Ascending aorta (tissue), 2 donors: ENCODE measurements at places on chromosomes 11 and 22. TPM values are rescaled to one million over a fixed set of nuclear protein-coding genes. Genes with fewer than 3 reads are reported as not detected.

- DNase-seq: peak; percentile 65
These were observed 94.0 kb upstream of the APOA1 start for GRCh38 chr11:116931206-116931953.

CD81 gene
- 801 TPM for total RNA-seq

DNA sequence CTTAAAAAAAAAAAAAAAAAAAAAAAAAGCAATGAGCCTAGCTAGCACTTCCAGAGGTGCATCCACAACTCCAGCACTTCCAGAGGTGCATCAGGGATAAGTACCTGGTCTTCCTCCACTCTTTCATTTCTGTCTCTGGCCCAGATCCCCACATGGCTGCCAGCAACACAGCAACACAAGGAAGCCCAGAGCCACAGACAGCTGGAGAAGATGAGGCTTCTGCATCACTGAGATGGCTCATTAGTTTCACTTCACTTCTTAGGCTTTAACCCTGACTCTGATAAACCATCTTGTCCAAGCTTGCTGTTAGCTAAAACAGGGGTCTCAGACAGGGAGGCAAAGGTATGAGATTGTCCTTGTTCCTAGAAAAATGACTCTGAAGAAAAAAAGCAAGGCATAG lies 35.6 kb downstream of the PC start:
- no peak for DNase-seq

- no peak for DNase-seq
These were observed 41.0 kb downstream of the KCNJ4 start for GRCh38 chr22:38414009-38414395.

OSBP2 gene
- total RNA-seq: 0.53 TPM

GRCh38 chr11:131246663-131247062 lies 123.8 kb upstream of the NTM start:
- DNase-seq: no peak

DNA sequence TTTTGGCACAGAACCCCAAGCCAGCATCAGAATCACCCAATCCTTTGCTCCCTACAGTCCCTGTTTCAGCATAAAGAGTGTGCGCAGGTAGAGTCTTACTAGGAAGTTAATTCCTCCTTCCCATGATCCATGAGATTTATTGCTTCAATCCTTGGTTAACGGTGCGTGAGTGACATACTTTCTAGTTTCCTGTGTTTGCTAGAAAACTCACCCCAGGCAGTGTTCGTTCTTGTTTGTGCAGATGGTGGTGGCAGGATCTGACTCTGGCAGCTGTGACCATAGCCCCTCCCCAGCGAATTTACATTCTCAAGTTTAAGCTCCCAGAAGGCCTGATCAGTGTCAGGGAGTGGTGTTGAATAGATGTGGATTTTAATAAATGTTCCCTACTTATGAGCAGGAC lies 106.7 kb upstream of the CCT8L2 start:
- no peak for DNase-seq

DNA sequence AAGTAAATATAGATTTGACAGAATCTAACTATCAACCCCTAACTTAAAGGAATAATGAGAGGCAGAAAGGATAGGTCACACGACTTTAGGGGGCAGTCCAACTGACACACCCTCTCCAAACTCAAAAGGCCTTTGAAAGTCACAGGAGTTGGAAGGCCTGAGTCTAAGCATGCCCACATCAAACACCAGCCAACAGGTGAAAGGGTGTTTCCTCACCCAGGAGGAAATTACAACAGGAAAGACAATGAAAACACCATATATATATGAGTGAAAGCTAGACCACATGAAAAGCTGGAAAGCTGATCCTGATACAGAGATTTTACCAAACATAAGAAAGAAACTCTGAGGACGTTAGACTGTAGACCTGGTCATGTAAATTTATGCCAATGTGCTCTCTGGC lies 10.5 kb upstream of the DEPDC7 start:
- DNase-seq: no peak

DNA sequence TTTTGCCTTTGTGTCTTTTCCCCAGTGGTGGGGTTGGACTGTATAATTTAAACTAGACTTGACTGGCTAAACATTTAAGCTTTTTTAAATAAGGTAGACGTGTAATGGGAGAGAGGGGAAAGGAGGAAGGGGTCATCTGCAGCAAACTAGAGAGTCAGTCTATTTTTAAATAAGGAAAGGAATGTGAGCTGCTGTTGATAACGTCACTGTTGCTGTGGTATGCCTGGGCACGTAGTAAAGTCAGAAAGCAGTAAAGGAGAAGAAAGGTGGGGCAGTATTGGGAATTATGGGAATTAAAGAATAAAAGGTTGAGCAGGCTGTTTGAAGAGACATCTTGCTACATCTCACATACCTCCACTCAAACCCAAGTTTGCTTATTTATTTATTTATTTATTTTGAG lies 80.4 kb upstream of the FSHB start:
- DNase-seq: no peak

DNA sequence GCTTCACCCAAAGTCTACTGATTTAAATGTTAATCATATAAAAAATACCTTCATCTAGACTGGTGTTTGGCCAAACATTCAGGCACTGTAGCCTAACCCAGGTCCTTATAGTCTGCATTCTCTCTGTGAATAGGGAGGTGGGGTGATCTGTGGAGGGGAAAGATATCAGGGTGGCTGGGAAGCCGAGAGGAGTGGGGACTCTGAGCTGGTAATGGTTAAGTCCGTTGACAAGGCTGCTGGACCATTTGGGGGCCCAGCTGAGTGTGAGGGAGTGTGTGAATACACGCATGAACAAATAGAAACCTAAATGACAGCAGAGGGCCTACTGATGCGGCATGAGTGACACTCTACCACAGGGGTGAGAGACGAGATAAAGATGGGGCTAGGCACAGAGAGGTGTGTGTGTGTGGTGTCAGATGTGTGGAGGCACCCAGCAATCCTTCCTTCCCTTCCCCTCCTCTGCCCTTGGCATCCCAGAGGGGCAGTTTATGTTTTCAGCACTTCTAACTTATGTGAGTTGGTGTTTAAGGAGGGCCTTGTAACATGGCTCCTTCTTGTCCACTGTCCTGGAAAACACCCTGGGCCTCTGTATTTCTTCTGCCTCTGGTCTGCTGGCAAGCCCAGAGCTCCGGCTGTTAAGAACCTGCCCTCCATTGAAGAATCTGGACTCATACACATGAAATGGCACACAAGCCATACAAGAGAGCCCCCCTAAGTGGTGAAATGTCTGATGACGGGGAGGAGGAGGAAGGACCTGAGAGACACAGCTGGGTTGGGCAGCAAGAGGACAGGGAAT lies 249.1 kb upstream of the TBCEL start:
- DNase-seq: no peak

- DNase-seq: no peak
These were observed 35.3 kb upstream of the POU2AF1 start for GRCh38 chr11:111414267-111414931.

- peak; percentile 67 for DNase-seq
These were observed 46.2 kb downstream of the FAM83F start for GRCh38 chr22:40040927-40041326.

DNA sequence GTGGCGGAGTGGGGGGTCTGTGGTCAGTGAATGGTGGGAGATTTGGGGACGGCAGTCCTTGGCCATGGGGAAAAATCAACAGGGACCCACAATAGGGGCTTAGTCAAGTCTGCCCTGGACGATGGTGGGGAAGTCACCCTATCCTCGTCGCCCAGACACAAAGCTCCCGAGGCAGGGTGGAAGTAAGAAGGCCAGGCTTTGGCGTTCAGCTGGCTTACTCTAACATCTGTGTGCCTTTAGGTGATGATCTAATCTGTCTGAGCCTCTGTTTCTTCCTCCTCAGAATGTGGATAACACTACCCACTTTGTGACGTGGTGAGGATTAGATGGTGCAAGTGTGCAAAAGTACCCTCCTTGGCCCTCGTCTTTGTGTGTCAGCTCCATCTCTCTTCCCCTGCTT lies 192.2 kb downstream of the ST3GAL4 start:
- DNase-seq: no peak

- DNase-seq: no peak
These were observed 88.8 kb upstream of the BARX2 start for GRCh38 chr11:129286813-129287212.

- DNase-seq: no peak
These were observed 24.2 kb upstream of the TMPRSS4 start for GRCh38 chr11:118052581-118053206.

OR2AG1 gene
- not detected for total RNA-seq

DNA sequence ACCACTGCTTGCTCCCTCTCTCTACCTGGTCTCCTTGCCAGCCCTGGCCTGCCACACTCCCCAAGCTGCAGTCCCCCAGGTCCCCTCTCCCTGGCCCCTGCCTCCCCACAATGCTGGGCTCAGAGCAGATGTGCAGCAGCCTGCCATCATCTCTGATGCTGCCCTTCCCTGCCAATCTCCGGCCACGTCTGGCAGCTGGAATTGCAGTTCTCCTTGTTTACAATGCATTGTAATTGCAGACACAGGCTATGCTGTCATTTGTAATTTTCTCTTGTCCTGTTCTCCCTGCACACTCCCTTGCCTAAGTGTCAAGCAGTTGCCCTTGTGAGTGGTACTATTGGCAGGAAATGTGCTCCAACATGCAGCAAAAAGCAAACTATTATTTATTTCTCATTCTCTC lies 222.3 kb downstream of the NTM start:
- DNase-seq: no peak

DNA sequence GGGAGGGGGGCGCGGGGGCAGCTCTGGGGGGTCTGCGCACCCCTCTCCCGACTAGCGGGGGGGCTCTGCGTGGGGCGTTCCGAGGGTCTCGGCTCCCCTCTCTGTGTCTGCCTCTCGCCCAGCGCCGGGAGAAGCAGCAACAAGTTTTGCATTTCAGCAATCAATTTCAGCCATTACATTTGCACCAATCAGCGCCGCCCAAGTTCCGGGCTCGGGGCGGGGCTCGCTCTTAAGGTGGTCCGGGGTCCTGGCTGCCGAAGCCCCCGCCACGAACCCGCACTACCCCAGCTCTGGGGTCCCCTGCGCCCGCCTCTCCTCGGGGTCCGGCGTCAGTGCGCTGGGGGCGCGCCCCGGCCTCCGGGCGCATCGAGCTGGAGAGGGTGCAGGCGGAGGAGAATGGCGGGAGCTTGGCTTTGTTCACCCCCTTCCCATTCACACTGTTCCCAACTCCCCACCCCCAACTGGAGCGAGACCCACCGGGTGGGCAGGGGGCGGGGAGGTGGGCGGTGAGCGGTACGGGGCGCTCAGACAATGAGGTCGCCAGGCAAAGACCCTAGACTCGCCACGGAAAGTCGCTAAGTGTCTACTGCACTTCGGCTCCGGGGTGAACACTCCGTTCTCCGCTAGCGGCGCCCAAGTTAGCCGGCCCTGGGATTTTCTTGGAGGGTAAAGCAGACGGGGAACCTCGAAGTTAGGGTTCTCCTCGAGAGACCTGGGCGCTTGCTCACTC lies at the start of gene MN1:
Gene MN1 (minus strand): TSS at position 141 of the 730 bp plus-strand sequence. CDS start 1,213 bp downstream, outside the sequence.
- no peak for DNase-seq

DNA sequence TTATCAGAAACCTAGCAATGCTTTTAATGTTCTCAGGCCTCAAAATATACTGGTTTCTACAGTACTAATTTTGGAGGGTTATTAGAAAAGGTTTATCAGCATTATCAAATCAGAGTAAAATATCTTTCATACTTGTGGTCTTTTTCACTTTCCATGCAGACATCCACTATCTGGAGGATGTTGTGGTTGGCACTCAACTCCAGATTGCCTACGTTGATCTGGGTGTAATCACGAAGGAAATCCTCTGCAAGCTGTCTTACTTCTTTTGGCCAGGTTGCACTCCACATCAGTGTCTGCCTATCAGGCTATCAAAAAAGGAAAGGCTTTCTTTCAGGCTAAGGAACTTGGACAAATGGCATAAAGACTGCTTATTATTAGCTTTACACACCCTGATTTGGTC lies 11.6 kb downstream of the DDX17 start:
- DNase-seq: no peak

- DNase-seq: no peak
These were observed 12.1 kb downstream of the GNB1L start for GRCh38 chr22:19842393-19843106.

GRCh38 chr11:106961048-106961447 lies 57.2 kb downstream of the GUCY1A2 start:
- DNase-seq: no peak

LGR4 gene
- 46.8 TPM for total RNA-seq

C22orf39 gene
- total RNA-seq: 58.5 TPM

ANO9 gene
- total RNA-seq: 4.0 TPM

GRCh38 chr11:115515647-115516395 lies 11.6 kb upstream of the CADM1 start:
- DNase-seq: no peak

DNA sequence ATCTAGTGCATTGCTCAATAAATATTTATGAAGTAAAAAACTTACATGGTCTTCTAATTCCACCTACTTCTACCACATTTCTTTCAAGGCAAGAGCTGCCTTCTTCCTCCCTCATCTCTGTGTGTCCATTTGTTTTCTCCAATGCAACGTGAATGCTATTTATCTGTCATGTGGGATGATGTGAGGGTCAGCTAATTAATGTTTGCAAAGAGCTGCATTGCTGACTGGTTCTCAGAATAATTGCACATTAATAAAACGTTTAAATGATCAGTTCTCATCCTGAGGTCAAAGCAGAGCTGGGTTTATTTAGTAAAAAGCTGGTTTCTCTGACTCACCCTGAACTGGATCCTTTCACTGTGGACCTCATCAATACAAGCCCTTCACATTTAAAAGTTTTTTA lies 8.7 kb downstream of the TENM4 start:
- DNase-seq: no peak

LDLRAD3 gene
- total RNA-seq: 21.6 TPM

DNA sequence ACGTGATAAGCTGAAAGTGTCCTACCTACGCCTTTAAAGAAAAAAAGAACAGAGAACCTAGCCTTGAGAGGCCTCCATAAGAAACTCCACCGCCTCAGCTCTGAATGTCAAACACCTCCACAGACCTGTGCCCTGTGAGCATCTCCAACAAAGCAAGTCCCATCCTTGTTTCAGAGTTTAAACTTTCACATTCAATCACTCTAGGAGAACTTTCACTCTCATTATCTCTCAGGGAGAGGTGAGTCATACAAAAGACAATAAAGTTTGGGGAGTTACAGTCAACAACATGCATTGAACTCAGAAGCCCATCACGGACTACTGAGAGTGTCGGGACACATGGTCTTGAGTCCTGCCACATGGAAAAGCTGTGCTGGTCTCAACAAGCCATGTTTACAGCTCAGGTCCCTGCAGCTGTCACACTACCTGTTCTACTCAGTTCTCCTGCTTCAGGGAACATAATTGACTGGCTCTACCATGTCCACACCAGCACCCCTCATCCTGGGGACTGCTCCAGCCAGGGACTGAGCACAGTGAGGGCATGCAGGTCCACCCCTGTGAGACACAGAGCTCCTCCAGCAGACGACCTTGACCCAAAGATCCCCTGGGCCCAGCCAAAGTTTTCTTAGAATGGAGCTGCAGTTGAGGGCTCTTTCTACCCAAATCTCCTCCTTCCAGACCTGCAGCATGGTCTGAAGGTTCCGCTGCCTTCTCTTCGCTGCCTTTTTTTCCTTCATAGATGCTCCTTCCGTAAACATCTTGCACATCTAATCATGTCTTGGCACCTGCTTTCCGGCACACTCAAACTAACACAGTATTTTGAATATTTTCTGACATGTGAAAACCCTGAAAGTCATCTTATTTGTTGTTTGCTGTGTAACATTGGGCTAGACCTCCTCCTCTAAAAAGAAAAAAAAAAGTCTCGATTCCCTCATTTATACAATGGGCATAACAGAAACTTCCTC lies 114.9 kb downstream of the ETS1 start:
- no peak for DNase-seq
